CD8-positive, alpha-beta memory T cell (primary cell): ENCODE measurements at places on chromosomes 7 and 10.

DNA sequence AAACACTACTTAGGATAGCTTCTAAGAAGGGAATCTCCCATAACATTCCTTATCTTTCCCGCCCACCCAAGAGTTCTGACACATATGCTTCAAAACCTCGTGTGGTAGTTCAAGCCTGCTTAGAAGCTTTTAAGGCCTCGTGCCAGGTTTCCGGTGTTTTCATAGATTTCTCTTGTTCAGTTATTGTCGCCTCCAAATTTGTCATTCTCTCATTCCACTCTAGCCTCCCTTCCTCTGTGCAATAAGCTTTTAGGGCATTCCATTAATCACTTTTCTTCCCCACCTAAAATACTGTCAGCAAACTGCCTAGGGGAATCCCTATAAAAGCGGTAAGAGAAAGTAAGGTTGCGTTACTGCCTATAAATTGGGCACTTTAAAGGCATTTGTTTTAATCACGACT, 718 bp upstream of the BPGM start:
- no peaks in the 10 kb centered on the region for H3K36me3 ChIP-seq
- peaks cover 19% of the 10 kb centered on the region for H3K4me1 ChIP-seq
- no peak for DNase-seq
- H3K27ac ChIP-seq = peak overlapping the region; percentile 87

DNA sequence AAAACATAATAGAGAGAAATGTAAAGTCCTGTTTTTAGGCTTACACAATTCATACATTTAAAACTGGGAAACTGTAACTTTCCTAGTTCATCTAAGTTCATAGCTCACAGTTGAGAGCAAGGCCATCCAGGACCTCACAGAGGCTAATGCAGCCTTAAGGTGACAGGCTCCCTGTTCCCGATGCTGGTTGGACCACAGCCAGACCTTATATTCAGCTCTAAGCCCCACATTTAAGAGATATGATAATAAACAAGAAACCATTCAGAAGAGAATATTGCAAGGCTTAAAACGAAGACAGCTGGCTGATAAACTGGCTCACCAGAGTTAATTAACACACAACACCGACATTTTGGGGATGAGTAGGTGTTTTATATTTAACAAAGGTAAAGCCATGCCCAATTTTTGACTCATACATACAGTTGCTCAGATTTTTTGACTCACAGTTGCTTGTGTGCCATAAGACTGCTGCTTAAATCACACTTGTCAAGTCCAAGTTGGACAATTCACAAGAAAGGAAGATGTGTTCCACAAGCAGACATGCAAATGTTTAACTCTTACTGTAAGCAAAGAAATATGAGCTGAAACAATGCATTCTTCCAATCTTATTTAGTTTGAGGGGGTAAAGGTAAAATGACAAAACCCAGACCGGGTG, 41.1 kb upstream of the TMEM213 start:
- no peaks in the 10 kb centered on the region for H3K36me3 ChIP-seq
- H3K4me3 ChIP-seq = no peak overlapping the region
- no peak for DNase-seq
- no peaks in the 10 kb centered on the region for H3K27me3 ChIP-seq

- no peaks in the 10 kb centered on the region for H3K36me3 ChIP-seq
- H3K27me3 ChIP-seq = no peaks in the 10 kb centered on the region
- no peak overlapping the region for H3K4me3 ChIP-seq
- H3K4me1 ChIP-seq = no peaks in the 10 kb centered on the region
- no peak overlapping the region for H3K27ac ChIP-seq
These were observed 255.3 kb downstream of the DNAJB9 start for GRCh38 chr7:108824840-108825580.

DNA sequence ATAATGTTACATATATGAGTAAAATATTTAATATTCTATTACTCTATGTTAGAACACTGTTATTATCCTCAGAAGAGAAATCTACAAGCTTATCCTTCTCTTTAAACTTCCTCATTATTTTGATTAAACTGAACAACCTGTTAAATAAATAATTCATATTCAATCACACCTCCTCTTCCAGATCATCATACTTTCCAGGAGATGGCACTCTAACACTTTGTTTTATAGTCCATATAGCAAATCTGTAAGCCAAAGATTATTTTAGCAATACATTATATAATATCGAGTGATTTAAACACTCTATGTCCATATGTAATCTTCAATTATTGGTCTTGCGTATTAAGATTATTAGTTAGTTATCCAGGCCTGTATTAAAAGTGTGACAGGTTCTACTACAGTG, 694.1 kb downstream of the ANKRD7 start:
- no peaks in the 10 kb centered on the region for H3K36me3 ChIP-seq
- H3K4me3 ChIP-seq = no peak overlapping the region
- no peaks in the 10 kb centered on the region for H3K4me1 ChIP-seq
- no peak for DNase-seq
- no peak overlapping the region for H3K27ac ChIP-seq
- no peaks in the 10 kb centered on the region for H3K27me3 ChIP-seq

DNA sequence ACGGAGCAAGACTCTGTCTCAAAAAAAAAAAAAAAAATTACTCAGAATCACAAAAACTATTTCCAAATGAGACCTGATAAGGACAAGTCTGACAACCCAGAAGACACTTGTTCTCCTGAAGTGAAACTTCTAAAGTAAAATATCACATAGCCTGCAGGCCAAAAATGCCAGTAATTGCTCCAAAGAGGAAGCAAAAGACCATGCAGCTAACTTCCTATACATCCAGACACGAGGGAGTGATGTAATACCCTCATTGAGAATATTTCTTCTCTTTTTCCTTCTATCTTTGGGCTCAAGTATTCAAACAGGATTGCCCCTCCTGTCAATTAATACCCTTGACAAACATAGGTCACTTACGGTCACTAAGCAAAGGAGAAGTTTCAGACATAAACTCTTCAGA, 31.2 kb downstream of the ARMH3 start:
- DNase-seq = no peak
- H3K27ac ChIP-seq = no peak overlapping the region

DNA sequence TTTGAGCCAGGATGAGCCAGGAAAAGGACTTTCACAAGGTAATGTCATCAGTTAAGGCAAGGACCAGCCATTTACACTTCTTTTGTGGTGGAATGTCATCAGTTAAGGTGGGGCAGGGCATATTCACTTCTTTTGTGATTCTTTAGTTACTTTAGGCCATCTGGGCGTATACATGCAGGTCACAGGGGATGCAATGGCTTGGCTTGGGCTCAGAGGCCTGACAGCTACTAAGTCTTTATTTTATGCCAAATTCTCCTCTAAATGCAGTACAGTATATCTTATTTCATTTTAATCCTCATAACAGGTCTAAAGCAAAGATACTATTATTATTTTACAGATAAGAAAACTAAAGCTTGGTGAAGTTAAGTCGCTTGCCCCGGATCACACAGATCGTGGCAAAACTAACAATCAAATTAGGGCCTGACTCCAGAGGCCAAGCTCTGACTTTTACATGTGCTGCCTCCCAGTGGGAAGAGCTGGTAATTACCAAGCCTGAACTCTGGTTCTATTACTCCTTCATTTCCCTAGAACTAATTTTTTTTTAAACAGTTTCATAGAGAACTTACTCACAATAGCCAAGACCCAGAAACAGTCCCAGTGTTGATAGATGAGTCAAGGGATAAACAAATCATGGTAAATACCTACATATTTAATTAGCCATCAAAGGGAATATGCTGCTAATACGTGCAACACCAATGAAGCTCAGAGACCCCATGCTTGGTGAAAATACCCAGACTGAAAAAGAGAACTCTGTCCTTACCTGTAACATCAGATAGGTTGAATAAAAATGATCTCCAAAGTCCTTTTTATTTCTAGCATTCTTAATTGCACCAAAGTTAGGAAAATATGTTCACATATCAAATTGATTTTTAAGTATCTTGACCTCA, 35.4 kb downstream of the C7orf25 start:
- H3K27me3 ChIP-seq = no peaks in the 10 kb centered on the region
- H3K27ac ChIP-seq = no peak overlapping the region
- H3K4me3 ChIP-seq = no peak overlapping the region
- no peaks in the 10 kb centered on the region for H3K36me3 ChIP-seq
- H3K4me1 ChIP-seq = no peaks in the 10 kb centered on the region

- H3K36me3 ChIP-seq = no peaks in the 10 kb centered on the region
- no peak for DNase-seq
- H3K4me1 ChIP-seq = no peaks in the 10 kb centered on the region
- no peak overlapping the region for H3K27ac ChIP-seq
- H3K4me3 ChIP-seq = no peak overlapping the region
These were observed 170.7 kb upstream of the DKK1 start for GRCh38 chr10:52143338-52143737.

DNA sequence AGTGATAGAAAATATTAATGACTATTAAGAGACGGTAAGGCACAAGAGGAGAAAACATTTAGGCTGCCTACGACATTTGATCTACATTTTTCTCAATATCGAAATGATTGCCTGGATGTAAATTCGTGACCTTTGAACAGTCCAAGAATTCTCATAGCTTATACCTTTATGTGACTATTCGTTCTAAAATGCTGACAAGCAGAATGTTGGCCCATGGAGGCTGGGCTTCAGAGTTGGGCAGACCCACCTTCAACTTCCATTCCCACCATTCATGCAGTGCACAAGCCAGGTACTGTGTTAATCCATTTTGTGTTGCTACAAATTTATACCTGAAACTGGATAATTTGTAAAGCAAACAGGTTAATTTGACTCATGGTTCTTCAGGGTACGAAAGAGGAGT, 441.4 kb upstream of the COBL start:
- H3K27ac ChIP-seq = no peak overlapping the region
- no peaks in the 10 kb centered on the region for H3K4me1 ChIP-seq
- DNase-seq = no peak
- H3K27me3 ChIP-seq = no peaks in the 10 kb centered on the region

DNA sequence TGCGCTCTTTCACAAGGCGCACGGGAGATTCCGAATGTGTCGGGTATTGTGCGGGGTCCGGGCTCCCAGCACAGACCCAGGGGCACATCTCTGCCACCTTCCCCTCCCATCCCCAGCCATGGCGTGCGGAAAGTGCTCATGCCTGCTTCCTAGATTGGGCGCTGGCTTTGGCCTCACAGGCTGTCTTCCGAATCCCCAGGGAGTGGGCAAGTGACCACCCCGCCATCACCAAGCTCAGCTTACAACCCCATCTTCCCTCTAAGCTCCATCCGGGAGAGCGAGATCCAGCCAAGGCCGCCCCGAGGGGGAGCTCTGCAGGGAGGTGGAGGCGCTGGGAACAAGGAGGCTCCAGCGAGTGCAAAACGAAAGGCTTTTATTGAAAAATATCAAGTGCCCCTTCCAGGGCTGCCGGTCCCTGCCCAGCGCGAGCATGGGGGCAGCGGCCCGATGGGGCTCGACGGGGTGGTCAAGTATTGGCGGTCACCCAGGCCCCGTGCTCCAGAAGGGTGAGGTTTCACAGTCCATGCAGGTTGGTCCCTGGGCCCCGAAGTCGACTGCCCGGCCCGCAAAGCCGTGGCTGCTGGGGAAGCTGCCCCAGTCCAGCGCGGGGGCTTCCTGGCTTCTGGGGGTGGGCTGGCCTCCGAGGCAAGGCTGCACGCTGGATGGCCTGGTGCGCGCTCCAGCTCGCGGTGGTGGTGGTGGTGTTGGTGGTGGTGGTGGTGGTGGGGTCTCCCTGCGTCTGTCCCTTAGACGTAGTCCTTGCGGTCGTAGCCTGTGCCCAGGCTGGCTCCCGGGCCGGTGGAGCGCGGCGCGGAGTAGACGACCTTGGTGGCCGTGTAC, 1.2 kb downstream of the CLDN3 start:
- H3K27ac ChIP-seq = no peak overlapping the region
- DNase-seq = no peak
- no peaks in the 10 kb centered on the region for H3K36me3 ChIP-seq
- no peak overlapping the region for H3K4me3 ChIP-seq

GRCh38 chr7:54904986-54905385, 113.8 kb upstream of the EGFR start:
- no peak overlapping the region for H3K4me3 ChIP-seq
- no peak for DNase-seq
- H3K36me3 ChIP-seq = no peaks in the 10 kb centered on the region
- no peaks in the 10 kb centered on the region for H3K27me3 ChIP-seq

DNA sequence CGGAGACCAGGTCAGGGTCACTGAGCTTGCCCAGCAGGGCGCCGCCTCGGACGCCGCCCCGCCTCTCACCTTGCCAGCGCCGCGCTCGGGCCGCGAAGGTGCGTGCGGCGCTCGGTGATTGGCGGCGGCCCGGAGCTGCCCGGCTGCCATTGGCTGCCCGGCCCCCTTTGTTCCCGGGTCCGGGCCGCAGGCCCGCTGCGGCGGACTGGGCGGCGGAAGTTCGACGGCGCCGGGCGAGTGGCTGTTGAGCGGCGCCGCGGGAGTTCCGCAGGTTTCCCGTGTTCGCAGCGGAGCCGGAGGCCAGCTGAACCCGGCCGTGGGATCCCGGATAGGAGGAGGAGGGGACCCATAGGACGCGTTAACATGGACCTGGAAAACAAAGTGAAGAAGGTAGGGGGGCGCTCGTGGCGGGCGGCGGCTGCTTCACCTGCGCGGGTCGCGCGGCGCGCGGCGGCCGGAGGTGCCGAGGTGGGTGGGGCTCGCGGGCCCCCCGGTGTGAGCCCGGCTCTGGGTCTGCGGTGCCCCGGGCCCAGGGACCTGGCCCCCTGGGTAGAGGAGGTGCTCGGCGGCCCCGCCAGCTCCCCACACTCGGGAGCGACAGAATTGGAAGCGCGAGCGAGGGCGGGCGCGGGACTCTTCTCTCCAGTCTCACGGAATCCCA, at the start of gene TES:
Gene TES, plus strand, starts transcription at position 195 of the 661 bp plus-strand sequence. Its CDS starts 169 bp downstream, at position 364.
- no peaks in the 10 kb centered on the region for H3K27me3 ChIP-seq
- peak within 1 kb of the TSS; percentile 89 for H3K27ac ChIP-seq
- H3K4me1 ChIP-seq = peaks cover 44% of the 10 kb centered on the region
- no peaks in the 10 kb centered on the region for H3K36me3 ChIP-seq
- peak within 1 kb of the TSS; percentile 83 for H3K4me3 ChIP-seq
- peak; percentile 43 for DNase-seq

DNA sequence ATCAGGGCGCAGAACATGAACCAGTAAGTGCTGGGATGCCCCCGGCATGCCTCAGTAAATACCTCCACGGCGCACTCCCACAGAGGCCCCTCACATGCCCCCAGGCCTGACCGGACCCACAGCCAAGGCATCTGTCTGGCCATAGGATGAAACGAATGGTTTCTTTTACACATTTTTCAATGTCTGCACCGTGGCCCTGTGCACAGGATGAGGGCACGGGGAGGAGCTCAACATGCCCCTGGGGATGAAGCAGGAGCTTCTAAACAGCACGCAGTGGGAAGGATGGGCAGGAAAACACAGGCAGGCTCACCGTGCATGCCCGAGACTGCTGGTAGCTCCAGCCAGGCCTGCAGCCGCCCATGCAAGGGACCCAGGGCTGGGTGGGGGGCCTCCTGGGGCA, 283.3 kb downstream of the TNS3 start:
- no peak overlapping the region for H3K4me3 ChIP-seq
- H3K27ac ChIP-seq = no peak overlapping the region
- H3K27me3 ChIP-seq = no peaks in the 10 kb centered on the region
- DNase-seq = no peak
- H3K36me3 ChIP-seq = no peaks in the 10 kb centered on the region

DNA sequence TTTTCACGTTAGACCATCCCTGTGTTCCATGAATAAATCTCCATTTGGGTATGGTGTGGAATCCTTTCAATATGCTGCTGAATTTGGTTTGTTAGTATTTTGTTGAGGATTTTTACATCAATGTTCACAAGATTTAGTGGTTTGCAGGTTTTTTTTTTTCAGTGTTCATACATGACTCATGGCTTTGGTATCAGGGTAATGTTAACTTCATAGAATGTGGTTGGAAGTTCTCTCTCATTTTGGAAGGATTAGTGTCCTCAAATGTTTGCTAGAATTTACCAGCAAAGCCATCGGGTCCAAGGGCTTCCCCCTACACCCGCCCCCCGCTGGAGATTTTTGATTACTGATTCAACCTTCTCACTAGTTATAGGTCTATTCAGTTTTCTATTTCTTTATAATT, 398.0 kb downstream of the NXPH1 start:
- no peak for DNase-seq
- no peak overlapping the region for H3K27ac ChIP-seq
- no peaks in the 10 kb centered on the region for H3K27me3 ChIP-seq
- no peaks in the 10 kb centered on the region for H3K36me3 ChIP-seq
- no peaks in the 10 kb centered on the region for H3K4me1 ChIP-seq
